BJ (cell line): ENCODE measurements at places on chromosomes 7 and 10.

- DNase-seq = no peak
Measured at GRCh38 chr7:75756991-75757676, 14.9 kb downstream of the CCL26 start.

DNA sequence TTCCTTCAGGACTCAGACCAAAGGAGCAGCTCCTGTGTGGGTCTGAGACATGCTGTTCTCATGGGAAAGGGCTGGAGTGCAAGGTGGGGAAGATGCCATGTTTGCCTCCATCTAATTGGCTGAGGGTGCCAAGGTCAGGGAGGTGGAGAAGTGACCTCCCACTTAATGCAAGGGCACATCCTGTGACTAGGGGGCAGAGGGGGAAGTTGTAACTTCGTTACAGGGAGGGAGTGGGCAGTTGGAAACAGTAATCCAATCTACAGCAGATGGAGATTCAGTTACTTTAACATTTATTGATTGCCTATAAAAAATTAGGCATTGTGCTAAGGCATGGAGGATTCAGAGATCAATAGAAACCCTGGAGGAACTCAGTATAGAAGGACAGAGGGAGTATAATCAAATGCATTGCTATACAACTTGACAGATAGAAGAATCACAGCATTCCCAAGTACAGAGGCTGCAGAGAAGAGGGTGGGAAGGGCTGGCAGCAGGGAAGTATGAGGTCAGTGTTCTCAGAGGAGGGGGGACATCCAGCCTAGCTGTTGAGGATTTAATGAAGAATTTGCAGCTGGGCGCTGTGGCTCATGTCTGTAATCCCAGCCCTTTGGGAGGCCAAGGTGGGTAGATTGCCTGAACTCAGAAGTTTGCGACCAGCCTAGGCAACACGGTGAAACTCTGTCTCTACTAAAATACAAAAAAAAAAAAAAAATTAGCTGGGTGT lies 75.9 kb downstream of the CCNY start:
- DNase-seq = no peak

- no peak for DNase-seq
Measured at GRCh38 chr10:28730031-28730778, 52.9 kb downstream of the BAMBI start.

- no peak for DNase-seq
Measured at GRCh38 chr10:21920633-21921032, 82.9 kb downstream of the DNAJC1 start.

DNA sequence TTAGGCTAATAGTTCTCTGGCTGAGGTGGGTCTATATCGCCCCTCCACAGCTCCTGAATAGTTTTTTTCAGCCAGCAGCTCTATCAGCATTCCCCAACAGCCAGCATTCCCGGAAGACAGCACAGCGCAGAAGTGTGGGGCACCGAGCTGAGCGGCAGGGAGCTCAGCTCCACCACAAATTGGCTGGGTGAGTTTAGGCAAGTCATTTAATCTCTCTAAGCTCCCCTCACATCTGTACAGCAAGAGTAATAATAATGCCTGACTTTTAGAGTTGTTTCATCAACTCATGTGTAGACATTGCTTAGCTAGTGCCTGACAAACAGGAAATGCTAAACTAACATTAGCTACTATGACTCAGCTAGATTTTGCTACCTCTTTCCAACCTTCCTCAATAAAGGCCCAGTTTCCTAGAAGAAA lies 247.9 kb upstream of the PTN start:
- peak; percentile 11 for DNase-seq

- DNase-seq = no peak
Measured at GRCh38 chr10:79259834-79260233, 87.4 kb upstream of the PPIF start.

DNA sequence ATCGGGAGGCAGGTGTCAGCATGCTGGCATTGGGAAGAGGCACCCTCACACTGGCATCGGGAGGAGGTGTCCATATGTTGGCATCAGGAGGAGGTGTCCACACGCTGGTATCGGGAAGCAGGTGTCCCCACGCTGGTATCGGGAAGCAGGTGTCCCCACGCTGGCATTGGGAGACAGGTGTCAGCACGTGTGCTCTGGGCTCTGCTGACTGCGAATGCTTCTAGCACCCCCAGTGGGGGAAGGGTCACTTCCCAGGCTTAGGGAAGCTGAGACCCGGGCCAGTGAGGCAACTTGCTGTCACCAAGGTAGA lies 92.5 kb upstream of the IKZF1 start:
- DNase-seq = no peak

DNA sequence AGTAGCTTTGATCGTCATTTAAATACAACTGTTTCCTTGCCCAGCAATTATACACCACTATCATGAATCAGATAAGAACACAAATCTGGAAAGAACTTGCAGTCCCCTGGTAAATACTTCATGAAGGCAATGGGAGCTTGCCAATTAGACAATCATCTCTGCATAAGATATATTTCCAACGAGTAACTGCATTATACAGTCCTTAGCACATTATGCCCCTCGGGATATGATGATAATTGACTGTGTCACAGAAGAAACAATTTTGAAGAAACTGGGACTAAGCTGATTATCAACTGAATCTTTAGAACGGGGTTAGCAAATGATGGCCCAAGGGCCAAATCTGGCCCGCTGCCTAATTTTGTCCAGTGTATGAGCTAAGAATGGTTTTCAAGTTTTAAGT lies 155.7 kb downstream of the TRIL start:
- DNase-seq = no peak

DNA sequence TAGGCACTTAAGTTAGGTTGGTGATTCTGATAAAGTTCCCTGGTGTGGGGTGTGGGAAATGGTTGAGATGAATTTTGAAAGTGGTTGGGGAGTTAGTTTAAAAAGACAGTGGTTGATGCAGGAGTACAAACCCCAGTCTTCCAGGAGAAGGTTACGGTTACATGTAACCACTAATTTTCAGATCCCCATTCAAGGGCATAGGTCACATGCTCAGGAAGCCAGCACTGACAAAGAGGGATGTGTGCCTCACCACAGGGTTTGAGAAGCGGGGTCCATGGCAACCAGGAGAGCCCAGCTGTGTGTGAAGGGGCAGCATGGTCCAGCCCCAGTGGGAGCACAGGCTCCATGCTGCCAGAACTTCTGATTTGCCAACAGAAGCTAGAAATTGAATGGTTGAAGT lies 144.2 kb downstream of the MDFIC start:
- DNase-seq = no peak

DNA sequence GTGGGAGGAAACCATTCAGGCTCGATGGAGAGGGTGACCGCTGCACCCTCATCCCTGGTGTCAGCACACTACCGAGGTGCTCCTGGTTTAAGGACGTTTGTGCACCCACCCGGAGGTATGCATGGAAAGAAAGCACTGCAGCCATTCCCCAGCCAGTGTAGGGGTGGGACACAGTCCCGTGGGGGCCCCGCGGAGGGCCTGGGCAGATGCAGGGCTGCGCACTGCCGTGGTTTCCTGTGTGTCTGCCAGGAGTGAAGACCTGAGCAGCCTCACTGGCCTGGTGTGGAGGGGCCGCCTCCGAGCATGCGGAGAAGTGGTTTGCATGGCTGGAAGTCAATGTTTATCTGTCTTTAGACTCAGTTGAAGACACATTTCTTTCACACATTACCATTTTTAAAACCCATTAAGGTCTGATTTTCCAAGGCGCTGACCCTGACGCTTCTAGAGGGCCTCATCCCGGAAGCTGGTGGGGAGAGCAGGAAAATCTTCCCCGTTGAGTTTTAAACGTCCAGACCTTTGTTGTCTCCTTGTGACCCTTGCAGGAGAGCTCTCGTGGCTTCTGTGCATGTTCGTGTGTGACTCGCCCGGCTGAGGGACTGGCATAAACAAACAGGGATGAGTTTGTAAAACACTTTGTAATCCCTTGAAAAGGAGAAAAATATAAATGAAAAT lies 188.1 kb downstream of the MGMT start:
- no peak for DNase-seq

DNA sequence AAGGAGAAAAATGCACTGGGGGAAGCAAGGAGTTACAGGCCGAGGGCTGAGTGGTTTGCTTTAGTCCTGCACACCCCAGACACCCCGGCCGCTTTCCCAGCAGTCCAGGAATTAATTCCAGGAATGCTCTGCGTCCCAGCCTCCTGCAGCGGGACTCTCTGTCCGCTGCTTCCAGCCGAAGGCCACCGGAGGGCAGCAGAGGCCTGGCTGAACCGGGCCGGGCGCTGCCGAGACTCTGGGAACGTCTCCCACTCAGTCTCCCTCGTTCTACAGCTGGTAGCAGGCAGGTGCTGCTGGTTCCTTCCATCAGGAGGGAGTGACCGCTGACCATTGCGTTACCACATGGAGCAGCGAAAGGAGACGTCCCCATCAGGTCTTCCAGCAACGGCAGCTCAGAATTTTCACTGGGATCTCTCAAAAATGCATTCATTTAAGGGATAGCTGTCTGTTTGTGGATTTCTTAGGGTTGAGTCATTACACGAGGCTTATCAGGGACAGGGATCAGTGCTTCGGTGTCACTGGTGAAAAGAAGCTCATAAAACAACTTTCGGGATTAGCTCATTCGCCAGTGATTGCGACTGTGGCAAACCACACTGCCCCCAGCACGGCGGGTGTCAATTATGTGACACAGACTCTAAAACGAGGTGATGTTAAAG lies 24.9 kb upstream of the PITRM1 start:
- peak; percentile 62 for DNase-seq

- no peak for DNase-seq
Measured at GRCh38 chr10:60534761-60535389, 145.2 kb upstream of the ANK3 start.

GRCh38 chr7:107687656-107688055 lies 27.0 kb downstream of the SLC26A4 start:
- no peak for DNase-seq

DNA sequence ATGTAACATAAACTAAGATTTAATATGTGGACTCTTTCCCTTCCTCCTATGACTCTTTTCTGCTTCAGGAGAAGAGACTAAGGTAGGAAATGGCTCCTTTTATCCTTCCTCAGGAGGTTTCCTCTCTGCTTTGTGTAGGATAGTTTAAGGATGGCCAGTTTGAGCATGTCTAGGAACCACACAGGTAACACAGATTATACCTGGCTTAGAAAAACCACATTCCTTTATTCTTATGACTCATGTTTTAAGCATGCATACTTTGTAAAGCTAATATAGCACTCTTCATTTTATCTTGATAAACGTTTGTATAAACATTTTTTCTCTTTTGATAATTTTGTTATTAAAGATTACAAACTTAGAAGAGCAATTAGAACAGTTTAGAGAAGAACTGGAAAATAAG lies 57.8 kb downstream of the CYP51A1 start:
- no peak for DNase-seq

DNA sequence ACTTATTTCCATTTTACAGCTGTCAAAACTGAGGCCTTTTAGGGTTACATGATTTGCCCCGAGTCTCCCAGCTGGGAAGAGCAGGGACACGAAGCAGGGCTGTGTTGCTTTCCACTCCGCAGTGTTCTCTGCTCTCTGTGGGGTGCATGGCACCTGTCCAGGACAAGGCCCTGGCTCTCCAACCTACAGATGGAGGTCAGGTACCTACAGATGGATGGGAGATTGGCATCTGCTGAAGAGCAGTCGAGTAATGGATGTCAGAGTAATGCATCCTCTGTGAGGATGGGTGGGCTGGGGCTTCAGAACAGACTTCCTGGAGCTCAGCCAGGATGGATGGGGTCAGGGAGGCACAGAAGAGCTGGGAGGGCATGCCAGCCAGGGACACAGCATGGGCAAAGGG lies 85.0 kb downstream of the EMX2 start:
- DNase-seq = no peak
